Substantia nigra (tissue), 51 donors: ENCODE measurements at places on chromosomes 6 and 20.
A peak's percentile ranks its signal among the peaks of the same experiment; 100 is the strongest.

- no peak for DNase-seq
Observed at GRCh38 chr6:25660512-25660911, 8.5 kb downstream of the SCGN start.

DNA sequence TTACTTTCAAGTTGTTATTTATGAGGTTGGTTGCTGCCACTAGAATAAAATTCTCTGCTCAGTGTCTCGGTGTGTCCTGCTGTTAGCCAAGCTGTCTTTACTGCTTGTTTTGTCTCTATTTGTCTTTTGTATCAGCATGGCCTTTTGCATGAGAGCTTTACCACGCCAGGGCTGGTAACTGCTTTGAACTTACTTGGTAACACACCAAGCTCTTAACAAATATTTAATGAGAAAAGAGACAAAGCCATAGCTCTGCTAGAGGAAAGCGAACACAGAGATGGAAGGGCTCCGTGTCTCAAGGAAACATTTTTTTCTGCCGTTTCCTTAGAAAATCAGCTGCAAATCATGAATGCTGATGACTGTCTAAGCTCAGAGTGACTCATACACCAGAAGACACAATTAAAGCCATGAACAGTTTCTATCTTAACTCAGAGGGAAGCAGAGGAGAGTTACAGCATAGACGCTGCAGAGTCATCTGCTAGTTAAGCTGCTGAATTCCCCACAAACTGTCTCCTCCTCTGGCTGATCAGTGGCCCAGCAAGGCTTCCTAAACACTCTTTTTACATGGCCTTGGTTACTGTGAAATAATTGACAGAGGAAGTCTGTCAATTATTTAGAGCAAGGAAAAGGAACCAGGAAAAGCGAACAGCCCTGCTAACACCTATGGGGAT is 44.8 kb downstream of the AGPAT4 start:
- DNase-seq: no peak

DNA sequence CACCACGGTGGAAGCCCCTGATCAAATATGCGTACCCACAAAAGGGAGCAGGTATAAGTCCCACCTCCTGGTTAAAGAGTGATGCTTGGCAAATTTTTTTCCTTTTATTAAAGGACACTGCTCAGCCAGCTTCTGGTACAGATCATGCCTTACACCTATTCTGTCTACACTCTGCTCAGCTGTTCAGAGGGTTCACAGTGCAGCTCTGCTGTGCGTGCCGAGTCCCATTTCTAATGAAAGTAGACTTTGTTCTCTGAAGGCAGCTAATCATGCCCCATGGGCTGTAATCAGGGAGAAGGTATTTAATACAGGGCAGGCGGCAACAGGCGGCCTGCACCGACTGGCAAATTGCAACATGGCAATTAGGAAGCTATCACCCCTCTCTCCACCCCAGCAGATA is 16.3 kb downstream of the LRRC73 start:
- no peak for DNase-seq

DNA sequence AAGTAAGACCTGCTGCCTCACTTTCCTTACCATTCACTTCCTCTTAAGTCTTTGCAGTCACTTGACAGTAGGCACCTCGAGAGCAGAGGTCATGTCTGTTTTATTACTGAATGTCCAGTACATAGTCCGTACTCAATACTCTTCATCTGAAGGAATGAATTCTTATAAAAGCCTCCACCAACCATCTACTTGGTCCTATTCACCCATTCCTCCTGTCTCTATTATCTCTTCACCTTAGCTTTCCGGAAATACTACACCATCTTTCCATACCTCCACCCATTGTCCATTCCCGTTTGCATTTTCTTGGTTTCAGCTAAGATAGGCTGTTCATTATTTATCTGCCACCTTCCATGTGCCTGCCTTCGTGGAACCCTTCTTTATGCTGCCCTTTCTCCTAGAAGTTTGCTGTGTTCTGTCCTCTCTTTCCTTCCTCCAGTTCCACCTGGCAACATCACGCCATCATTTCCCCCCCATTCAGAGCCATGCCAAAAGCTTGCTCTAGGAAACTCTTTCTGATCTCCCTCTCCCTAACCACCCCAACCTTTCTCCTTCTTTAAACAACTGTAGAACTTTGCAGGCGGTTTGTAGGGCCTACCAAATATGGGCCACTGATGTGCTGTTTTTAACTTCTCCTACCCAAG is 38.3 kb downstream of the ENPP1 start:
- DNase-seq: no peak

- DNase-seq: no peak
Observed at GRCh38 chr6:137332637-137333280, 113.6 kb upstream of the IFNGR1 start.

DNA sequence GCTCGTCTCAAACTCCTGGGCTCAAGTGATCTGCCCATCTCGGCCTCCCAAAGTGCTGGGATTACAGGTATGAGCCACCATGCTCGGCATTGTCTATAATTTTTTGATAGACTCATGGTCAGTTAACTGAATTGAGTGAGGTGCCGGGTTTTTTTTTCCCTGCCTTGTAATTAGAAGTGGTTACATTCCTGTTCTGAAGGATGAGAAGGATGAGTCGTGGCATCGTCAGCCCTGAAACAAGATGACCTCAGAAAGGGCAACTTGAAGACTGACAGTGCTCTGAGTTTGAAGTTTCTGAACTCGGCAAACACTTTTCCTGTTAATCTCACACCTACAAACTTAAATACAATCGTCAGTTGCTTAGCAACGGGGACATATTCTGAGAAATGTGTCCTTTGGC is 158.7 kb upstream of the PDE10A start:
- no peak for DNase-seq

DNA sequence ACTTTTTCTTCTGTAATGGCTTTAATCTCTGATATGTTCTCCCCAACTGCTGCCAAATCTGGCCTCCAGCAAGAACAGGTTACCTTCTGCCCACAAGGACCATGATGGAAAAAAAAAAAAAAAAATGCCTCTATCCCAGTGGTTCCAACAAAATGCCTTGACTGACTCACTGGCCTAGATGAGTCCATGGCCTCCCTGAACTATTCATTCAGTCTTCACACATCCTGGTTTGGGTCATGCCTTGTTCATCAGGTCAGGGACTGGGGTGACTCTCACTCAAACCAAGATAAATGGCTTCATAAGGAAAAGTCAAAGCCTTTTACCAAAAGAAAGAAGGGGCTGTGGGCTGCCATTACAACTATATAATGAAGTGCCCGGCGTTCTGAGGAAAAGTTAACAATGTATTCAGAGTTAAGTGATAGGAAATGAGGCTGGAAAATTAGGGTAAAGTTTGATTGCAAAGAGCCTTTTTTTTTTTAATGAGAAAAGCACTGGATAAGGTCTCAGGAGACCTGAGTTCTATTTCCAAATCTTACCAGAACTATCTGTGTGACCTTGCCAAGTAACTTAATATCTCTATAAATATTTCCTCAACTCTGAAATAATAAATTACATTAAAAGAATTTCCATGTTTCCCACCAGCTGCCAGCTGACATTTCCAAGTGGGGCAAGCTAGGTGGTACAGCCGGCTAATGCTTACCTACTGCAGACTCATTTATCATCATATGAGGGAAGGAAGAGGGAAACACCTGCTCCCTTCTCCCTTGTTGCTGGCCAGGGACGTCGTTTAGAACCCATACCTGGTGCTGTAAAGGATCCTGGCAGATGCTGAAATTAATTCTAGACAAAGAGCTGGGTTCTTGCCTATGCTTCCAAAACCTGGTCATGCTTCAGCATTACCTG is 380.0 kb upstream of the MARCKS start:
- DNase-seq: no peak

DNA sequence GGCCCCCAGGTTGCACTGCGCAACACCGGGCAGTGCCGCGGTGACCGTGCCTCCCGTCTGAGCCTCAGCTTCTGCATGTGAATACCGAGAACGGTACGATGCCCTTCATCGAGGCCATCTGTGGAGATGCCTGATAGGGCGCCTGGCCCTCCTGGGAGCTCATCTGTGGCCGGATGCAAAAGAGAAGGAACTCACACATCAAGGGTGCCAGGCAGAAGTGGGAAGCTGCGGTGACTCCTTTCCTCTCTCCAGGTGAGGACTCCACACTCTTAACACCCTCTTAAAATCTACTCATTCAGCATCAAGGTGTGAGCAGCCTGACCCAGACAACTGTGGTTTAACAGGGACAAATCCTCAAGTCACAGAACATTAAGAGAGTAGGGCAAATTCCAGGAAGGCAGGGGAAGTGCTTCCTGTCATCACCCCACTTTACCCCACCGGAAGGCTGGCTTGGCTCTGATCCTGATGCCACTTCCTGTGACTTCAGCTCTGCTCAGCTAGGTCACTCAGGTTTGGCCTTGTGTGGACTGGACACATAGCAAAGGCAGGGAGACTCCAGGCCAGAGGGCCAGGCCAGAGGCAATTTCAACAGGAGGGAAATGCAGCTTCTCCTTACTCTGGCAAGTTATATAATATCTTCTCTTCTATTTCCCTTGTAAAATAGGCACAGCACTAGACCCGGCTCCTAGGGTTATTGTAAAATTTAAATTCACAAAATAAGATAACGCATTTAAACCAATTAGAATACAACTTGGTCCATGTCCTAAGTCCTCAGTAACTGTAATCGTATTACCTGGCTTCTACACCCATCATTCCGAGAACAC is 69.4 kb downstream of the CPNE5 start:
- no peak for DNase-seq

DNA sequence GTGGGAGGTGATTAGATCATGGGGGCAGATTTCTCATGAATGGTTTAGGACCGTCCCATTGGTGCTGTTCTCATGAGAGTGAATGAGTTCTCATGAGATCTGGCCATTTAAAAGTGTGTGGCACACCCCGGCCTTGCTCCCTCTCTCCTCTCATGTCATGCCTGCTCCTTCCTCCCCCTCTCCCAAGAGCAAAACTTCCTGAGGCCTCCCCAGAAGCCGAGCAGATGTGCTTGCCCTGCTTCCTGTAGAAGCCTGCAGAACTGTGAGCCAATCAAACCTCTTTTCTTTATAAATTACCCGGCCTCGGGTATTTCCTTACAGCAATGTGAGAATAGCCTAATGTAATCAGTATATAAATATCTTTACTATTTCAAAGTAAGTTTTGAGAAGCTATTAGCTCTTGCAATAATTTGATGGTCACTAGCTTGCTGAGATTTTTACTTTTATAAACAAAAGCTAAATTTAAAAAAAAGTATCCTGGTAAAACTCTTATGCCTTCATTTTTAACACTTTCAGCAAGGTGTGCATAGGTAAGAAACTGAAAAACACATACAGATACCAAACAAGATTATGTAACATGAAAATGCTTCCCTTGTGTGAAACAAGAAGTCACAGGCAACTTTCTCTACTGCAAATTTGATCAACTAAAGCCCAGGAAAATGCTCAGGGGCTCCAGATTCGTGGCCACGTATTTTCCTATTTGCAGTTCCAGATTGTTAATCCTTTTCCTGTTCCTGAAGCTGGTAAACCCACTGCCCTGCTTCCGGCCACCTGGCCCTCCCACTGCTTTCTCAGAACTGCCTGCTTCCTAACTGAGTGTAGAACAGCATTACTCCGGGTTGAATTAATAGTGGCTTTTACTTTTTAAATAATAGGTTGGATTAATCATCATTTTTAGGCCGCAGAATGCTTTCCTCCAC is 395.1 kb upstream of the CNR1 start:
- no peak for DNase-seq

GRCh38 chr6:100485268-100485667 is 20.5 kb upstream of the SIM1 start:
- DNase-seq: no peak

GRCh38 chr6:151236668-151237401 is 2.9 kb upstream of the AKAP12 start:
- no peak for DNase-seq

GRCh38 chr6:129748212-129748900 is 38.4 kb upstream of the ARHGAP18 start:
- DNase-seq: no peak

DNA sequence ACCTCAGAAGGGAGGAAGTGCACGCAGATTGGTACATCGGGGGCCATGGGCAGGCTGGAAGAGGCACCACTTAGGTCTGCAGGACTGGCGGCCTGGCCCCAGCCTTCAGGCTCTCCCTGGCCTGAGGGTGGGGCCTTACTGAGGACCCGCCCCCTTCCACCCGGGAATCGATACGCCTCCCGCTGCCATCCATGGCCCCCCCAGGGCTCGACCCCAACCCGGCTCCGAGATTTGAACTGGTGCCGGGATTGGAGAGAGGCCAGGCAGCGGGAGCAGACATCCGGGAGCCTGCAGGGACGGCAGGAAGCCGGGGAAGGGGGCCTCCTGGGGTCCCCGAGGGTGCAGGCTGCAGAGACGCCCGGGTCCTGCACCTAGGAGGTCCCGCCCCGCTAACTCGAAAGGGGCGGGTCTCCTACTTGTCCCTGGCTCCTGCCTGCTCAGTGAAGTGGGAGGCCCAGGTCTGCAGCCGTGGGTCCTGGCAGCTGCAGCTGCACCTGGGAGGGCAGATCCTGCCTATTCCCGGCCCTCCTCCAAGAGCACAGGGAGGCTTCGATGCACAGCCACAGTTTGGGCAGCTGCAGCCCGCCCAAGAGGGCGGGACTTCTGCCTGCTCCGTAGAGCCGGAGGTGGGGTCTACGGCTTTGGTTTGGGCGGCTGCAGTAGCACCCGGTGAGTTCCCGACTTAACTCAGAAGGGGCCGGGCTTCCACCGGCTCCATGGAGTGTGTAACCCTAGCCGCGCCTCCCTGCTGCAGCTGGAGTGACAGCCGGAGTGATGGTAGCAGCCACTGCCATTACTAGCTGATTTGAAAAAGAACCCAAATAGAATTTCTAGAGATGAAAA is 35.2 kb upstream of the TBC1D22B start:
- DNase-seq: peak; percentile 45

GRCh38 chr20:43544501-43544900 is 14.3 kb upstream of the SGK2 start:
- no peak for DNase-seq

DNA sequence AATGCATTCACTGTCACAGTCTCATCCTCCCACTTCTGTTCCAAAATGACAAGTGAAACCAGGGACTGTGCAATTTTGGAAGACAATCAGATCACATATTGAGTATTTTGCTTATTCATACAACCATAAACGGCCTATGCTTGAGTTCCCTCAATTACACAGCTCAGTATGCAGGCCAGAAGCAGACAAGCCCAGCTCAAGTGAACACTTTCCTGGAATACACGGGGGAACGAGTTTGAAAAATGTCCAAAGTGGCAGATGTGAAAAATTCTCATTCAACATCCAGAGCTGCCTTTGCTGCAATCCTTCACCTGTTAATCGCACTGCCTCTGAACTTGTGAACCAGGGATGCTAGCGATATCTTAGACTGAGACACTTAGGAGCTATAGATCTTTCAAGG is 190.2 kb downstream of the COL9A1 start:
- no peak for DNase-seq

- DNase-seq: no peak
Observed at GRCh38 chr20:37526839-37527637, 638 bp downstream of the BLCAP start.

GRCh38 chr20:56629464-56630085 is 469 bp downstream of the TFAP2C start:
- DNase-seq: no peak
